ENCODE measurements at places on chromosomes 4 and X.

GRCh38 chr4:77927991-77928925 lies 65.6 kb downstream of the MRPL1 start:
- DNase-seq, result no peak

GRCh38 chr4:18390655-18391353 lies 369.2 kb upstream of the LCORL start:
- DNase-seq, result no peak

DNA sequence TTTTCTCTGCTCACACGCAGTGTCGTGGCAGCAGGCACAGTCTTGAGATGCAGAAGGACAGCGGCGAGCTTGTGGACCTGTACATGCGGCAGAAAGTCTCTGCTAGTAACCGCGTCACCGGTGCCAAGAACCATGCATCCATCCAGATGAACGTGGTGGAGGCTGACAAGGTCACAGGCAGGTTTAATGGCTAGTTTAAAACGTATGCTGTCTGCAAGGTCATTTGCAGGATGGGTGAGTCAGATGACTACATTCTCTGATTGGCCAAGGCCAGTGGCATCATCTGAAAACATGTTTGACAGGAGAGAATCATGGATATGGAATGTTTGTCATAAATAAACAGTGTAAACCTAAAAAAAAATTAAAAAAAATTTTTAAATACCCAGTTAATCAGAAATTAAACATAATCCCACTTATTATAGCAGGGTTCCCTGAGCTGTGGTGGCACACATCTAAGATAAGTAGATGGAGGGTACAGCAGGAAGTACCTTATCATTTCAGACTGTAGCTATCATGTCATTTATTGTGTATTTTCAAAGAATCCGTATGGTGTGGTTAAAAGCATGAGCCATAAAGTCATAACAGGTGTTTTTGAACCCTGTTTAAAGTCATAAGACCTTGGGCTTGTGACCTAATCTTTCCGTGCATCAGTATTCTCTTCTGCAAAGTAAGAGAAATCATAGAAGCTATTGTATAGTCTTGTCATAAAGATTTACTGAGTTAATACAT lies 7.5 kb upstream of the BMP2K start:
- no peak for DNase-seq

GRCh38 chrX:115392871-115393270 lies 103.4 kb downstream of the LUZP4 start:
- no peak for DNase-seq

DNA sequence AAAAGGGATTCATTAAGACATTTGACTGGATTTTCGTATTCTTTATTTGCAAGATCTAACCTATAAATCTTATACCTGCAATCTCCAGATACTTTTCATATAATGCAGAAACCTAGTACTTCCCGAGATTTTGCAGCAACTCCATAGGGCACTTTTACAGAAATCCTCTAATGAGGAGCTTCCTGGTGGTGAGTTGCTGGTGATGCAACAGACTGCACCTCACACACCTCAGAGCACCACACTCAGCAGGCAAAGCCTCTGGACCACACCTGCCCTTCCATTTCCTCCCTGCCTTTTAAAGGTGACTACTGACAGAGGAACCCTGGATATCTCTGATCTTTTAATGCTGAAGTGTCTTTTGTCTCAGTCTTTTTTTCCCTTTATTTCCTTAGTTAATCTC lies 289.4 kb downstream of the TRAM1L1 start:
- DNase-seq, result no peak

DNA sequence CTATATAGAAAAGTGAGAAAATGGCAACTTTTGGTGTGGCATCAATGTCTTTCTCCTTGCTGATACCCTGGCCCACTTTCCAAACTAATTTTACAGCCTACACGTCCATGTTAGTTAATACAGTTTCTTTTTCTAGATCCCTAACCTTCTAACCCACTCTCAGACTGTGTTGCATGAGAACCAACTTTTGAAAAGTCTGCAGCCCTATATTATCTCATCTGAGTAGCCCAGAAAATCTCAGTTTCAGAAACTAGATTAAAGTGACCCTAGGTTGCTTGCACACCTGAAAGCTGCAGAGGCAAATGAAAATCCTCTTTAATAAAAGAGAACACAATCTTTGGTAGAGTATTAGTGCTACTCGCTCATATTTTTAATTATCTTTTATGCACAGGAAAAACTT lies 371.6 kb upstream of the EMCN start:
- no peak for DNase-seq

GRCh38 chr4:37652747-37653527 lies 33.2 kb downstream of the RELL1 start:
- DNase-seq, result no peak

GRCh38 chr4:185209031-185209851 lies at the start of gene SNX25:
TSS of gene SNX25 (plus strand) at chr4:185209598. CDS start at chr4:185209827, 229 bp downstream.
- DNase-seq, result peak; percentile 72
